Stimulated activated CD4-positive, alpha-beta T cell treated with anti-CD3 and anti-CD28 coated beads, Interleukin-1b, Interleukin-23, amount 100 ng/mL, for 48 hours (primary cell): ENCODE measurements at places on chromosomes 2 and 18.

- no peak for DNase-seq
Observed at GRCh38 chr2:198545411-198545810, 741.0 kb downstream of the PLCL1 start.

- DNase-seq: no peak
Observed at GRCh38 chr2:71223767-71224333, 3.1 kb downstream of the PAIP2B start.

DNA sequence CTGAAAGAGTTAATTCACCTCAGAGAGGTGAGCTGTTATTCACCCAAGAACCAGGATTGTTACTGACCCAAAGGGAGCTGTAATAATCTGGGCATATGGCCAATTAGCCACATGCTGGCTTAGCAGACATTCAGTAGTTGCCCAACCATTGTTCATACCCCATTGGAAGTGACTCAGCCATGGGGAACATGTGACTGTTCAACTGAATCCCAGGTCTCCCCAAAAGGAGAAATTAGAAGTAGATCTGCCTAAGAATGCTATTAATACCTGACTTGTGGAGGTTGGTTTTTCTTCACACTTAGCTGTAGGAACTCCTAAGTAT is 272.6 kb upstream of the UBE2E3 start:
- no peak for DNase-seq

DNA sequence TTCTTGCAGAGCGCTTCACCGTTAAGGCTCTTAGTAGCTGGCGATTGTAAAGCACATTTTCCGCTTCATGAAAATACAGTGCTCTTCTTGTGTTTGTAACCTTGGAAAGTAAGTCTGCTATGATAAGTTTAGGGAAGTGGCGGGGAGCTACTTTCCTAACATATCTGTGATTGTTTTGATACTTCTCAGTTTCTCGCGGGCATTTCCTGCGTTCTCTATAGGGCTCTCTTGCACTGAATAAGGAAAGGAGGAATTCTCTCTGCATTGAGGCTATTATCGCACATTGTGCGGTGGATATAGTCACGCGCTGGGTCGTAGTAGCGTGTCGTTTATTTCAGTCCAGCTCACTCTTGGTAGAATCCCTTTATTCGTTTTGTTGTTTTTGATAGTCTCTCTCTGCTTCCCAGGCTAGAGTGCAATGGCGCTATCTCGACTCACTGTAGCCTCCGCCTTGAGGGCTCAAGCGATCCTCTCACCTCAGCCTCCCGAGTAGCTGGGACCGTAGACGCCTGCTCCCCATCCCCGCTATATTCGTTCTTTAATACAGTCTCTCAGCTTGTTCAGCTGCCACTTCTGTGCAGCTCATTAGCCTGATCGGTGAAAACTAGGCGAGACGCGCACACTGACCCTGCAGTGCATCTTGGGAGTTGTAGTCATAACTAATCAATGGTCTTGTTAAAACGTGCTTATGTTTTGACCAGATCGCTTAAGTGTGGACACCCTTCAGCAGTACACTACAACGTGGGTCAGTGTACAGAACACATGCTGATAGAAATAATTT is 1.0 kb upstream of the PPP4R3B start:
- DNase-seq: peak; percentile 57

DNA sequence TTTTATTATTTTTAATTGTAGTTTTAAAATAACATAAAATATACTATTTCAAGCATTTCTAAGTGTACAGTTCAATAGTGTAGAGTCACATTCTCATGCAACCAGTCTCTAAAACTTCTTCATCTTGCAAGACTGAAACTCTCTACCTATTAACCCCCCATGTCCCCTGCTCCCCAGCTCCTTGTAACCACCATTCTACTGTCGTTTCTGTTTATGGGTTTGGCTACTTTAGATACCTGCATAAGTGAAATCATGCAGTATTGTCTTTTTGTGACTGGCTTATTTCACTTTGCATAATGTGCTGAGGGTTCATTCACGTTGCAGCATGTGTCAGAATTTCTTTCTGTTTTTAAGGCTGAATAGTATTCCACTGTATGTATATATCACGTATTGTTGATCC is 139.4 kb downstream of the SMAD7 start:
- DNase-seq: no peak

DNA sequence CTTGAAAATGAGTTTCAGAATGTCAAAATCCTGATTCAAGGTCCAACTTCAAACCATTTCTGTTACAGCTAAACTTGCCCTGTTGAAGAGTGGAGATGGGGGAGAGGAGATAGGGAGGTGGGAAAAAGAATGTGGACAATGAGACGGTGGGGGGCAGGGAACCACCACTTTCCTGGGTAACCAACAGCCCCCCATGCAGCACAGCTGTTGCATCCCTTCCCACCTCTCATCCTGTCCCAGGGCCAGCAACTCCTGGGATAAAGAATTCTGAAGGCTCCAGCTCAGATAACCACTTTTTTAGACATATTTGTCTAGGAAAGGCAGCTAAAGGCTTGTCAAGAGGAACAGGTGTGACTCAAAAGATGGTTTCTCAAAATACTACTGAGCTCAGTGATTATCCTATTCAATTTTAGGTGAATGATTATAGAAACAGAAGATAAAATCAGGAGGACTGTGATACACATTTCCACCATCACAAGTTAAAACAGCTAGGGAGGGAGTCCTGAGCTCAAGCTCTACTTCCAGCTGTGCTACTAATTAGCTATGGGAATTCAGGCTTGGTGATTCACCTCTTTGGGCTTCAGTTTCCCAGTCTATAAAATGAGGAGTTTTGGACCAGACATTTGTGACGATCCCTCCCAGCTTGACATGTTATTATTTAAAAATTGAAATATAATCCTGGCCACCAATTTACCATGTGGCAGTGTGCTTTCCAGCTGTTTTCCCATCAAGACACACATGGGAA is 36.3 kb downstream of the HDHD2 start:
- no peak for DNase-seq

DNA sequence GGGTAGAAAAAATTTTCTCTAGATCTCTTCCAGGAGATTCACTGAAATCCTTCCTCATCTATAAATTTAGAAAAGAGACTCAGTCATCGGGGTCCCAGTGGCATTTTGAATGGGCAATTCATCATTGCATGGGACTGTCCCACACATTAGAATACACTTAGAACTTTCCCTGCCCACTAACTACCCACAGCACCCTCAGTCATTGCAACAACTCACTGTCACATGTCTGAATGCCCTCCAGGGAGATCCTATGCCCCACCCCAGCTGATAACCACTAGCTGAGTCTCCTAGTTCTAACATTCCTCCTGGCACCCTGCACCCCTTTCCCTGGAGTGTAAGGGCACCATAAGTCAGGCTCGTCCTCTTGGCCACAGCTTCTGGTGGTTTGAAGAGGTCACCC is 89.6 kb downstream of the INSIG2 start:
- DNase-seq: peak; percentile 23

GRCh38 chr2:188576651-188577050 is 285.0 kb downstream of the GULP1 start:
- no peak for DNase-seq

DNA sequence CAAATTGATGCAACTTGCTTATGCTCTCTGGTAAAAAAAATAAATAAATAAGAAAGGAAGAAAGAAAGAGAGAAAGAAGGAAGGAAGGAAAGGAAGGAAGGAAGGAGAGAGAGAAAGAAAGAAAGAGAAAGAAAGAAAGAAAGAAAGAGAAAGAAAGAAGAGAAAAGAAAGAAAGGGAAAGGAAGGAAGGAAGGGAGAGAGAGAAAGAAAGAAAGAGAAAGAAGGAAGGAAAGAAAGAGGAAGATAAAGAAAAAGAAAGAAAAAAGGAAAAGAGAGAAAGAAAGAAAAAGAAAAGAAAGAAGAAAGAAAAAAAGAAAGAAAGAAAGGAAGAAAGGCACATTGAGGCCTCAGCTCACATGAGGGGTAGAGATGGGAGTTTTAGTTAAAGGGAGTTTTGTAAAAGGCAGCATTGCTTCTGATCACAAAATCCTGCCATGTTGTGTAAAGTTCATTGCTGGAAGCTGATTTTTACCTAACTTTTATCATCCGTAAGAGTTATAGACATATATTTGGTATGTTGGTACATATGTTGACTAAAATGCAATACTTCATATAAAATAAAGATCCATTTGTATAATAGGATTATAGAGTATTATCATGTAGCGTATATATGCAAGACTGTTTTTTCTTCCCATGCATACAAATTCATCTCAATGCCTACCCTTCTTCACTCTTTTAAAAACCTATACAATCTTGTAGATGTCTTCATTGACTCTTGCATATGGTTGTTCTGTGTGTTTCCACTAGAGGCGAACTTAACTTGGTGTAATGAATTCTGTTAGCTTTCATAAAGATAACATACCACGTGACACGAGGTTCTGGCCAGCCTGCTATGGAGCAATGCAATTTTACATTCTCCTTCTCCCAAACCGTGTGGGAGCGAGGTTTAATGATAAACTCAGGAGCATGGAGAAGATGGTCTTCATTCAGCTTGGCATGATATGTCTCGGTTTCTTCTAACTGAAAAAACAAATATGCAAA is 32.8 kb downstream of the MYOM1 start:
- no peak for DNase-seq

GRCh38 chr2:218834685-218835084 is 3.1 kb upstream of the PRKAG3 start:
- DNase-seq: no peak

DNA sequence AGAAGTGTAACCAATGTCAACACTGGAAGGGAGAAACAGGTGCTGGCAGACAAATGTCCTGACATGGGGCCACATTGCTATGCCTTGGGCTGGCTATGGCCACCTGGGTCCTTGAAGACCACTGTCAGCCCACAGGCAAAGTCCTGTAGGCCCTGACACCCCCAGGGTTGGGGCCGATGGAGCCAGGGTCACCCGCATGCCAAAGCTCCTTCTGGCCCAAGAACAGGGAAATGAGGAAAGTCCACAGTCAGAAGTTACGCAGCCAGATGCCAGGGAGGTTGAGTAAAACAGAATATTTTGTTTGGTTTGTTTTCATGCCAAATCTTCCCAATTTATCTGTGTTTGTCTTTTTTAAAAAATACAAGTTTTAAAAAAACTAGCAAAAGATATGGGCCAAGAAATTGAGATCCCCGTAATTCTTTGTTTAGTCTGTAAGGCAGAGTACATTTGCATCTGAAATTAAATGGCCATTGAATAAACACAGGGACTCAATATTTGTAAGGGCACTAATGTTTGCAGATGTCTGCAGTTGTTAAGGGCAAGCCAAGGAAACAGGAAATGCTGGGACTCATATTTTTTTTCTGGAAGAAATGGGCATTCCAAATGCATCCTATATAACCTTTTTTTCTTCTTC is 186.4 kb downstream of the FAM210A start:
- DNase-seq: no peak

- no peak for DNase-seq
Observed at GRCh38 chr2:17637131-17637906, 96.8 kb downstream of the VSNL1 start.

DNA sequence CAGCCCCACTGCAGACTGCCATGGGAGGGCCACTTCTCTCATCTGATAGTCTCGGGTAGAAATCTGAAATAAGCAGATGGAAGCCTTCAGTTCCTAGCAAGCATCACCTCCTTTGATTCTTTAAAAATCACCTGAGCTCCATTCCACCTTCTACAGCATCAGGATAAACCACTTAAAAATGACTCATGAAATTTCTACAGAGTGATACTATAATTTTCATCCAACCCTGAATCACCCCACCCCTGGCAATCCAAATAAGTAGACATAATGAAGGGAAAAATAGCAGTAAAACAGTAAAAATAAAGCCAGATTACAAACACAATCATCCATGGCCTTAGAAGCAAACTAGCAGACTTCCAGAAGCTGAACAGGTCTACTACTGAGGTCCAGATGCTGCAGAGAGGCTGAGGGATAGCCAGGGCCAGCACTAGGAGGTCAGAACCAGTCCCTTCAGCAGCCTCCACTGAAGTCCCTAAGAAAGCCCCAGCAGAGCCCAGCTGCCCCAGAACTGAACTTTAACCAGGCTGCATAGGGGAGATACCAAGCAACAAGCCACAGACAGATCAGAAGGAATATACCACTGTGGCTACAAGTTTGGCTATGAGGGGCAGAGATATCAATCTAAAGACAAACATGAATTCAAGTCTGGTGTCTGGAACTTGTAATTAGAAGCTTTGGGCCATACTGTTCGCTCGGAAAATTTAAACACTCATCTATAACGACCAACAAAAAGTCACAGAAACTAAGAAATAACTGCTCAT is 54.7 kb upstream of the RNU4ATAC start:
- DNase-seq: no peak

- DNase-seq: no peak
Observed at GRCh38 chr18:79104137-79104536, 34.9 kb downstream of the ATP9B start.

- no peak for DNase-seq
Observed at GRCh38 chr2:70927138-70927537, 8.6 kb upstream of the ATP6V1B1 start.

DNA sequence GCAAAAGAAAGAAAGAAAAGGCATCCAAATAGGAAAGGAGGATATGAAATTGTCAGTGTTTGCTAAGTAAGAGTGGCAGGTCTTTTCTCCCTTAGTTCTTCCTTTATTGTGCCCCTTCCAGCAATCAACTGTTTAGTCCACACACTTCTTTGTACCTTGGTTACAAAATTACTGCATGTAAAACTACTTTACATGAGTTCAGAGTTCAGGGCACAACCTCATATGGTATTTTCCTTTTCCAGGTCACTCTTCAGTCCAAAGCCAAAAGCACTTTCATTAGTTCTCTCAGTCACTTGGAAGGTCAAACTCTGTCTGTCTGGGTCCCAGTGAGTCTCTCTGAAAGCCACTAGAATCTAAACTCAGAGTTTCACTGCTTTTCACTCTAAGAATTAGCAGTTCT is 122.5 kb upstream of the SRD5A2 start:
- DNase-seq: no peak

DNA sequence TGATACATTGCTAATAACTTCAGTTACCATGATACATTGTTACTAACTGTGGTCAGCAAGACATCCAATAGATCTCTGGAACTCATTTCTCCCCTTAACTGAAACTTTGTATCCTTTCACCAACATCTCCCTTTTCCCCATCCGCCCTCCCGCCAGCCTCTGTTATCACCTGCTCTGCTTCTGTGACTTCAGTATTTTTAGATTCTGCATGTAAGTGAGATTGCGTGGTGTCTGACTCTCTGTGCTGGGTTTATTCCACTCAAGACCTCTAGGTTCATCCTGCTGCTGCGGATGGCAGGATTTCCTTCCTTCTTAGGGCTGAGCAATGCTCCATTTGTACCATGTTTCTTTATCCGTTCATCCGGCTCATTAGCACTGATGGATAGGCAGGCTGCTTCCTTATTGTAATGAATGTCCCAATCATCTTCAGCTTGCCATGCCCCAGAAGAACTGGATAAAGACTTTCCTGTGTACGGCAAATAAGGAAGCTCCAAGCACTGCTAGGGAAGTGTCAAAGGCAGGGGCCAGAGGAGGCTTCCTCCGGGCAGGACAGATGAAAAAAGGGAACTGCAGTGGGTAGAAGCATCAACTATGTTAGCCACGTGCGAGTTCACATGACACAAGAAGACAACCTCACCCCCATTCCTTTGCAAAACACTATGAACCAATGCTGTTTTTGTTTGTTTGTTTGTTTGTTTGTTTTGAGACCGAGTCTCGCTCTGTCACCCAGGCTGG is 113.4 kb downstream of the EIPR1 start:
- DNase-seq: no peak

DNA sequence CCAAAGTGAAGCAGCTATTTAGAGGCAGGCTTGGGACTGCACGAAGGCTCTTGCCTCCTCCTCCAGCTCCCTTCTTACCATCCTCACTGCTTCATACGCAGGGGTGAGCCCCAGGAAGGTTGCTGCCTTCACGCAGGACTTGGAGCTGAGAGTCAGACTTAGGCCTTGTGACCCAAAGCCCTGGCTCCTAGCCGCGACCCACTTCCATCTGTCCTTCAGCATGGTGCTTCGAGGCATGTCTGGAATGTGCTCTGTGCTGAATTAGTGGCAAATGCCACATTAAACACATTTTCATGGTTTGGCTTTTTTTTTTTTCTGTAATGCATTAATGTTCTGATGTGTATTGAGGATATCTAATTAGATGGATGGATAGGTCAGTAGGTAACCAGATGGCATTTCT is 37.5 kb downstream of the ITGB1BP1 start:
- no peak for DNase-seq
